Cortex of kidney (tissue), 1 donor: ENCODE measurements at places on chromosomes 2 and 18.

GRCh38 chr18:76710646-76711520, 111.5 kb upstream of the ZNF236 start:
- no peak for DNase-seq

- no peak for DNase-seq
Measured at GRCh38 chr18:6633310-6633709, 96.2 kb upstream of the ARHGAP28 start.

- DNase-seq: no peak
Measured at GRCh38 chr2:193695367-193695766, 1500.6 kb upstream of the TMEFF2 start.

DNA sequence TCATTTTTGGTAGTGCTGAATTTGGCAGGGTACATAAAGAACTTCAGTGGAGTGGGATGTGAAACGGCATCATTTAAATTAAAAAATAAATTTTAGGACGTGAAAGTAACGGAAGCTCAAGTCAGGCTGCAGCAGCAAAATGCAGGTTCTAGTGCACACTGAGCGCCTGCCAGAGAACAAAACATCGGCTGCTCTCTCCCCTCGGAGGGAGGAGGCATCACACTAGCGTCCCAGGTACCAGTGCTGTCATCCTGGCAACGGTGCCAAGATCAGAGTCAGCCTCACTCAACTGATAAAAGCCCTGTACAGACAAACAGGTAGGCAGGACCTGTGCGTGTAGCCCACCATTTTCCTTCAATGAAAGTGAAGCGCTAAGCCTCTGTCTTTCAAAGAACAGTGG, 261.5 kb downstream of the PTGR3 start:
- no peak for DNase-seq

DNA sequence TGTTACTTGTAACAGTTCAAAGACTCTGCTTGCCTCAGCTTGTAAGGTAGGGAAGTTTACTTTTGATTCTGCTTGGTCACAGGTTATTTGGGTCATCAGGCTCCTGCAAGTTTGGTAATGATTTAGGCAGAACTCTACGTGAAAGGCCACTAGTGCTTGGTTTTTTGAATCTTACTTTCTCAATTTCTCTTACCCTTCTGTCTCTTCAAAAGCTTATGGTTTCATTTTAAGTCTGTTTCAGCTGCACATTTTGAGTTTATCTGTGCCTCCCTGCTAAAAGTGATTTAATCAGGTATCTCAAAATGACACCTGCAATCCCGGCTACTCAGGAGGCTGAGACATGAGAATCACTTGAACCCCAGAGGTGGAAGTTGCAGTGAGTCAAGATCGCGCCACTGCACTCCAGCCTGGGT, 26.3 kb upstream of the MOCOS start:
- no peak for DNase-seq

DNA sequence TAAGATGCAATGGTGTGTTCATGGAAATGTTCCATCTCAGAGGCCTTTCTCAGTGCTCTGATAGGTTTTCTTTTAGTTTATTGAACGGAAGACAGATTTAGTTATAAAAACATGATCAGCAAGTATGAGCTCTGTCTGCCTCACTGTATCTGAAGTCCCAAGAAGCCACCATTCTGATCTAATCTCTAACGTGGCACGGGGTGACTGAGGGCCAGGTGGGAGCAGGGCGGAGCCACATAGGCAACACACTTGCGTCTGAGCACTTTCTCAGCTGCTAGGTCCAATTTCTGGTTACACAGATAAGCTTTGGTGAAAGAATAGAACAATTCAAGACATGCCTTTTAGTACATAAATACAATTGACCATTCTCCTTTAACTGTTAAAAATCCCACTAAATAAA, 60.4 kb downstream of the SNTG2 start:
- DNase-seq: no peak

- DNase-seq: no peak
Measured at GRCh38 chr2:228701506-228701905, 520.0 kb upstream of the SPHKAP start.

DNA sequence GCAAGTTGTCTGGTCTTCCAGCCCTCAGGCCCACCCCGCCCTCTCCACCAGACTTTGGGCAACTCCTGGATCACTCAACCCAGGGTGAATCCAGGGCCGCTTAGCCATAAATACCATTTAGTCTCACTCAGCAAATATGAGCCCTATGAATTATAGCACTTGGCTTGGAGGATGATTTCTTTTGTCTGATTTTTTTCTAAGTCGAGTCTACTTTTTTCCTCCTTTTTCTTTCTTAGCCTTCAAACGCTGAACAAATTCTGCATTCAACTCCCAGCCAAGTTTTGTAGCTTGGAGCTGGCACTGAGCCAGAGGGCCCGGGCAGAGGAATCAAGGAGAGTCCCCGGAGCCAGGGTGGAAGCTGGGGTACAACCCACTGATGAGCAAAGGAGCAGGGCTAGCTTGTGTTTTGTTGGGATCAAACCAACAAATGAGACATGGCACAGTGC, 48.7 kb downstream of the SERTAD2 start:
- no peak for DNase-seq

- no peak for DNase-seq
Measured at GRCh38 chr18:67805261-67805660, 288.7 kb upstream of the DSEL start.

DNA sequence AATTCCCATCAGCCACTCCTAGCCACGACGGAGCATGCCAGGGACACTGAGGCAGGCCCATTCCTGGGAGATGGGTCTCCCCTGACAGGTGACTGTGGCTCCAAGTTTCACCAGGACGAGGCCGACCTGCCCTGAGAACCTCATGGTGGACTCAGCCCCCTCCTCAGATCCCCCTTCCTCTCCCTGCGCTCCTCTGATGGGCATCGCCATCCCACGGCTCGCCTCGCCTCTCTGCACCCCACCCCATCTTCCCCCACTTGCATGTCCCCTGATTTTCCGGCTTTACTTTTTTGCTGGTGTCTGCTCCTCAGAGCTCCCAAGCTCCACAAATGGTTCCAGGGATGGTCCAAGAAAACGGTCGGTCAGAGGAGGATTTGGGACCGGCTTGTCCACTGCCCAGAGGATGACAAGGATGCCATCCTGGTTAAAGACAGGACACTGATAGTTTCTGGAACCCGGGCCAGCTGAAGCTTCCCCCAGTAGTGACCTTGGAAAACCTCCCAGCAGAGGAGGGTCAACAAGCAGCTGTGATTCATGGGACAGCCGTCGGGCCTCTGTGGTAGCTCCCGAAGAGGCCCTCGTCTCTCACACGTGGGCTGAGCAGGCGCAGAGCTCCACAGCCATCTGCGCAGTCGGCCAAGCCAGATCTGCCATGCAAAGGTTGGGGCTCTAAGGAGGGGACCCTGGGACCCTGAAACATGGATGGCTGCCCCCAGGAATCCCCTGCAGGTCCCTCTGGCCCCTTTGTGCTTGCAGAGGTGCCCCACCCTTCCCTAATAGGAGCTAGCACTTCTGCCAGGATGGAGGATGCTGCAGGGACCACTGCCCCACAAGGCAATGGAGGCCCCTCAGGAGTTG, 87.8 kb upstream of the SLC66A3 start:
- no peak for DNase-seq

- DNase-seq: no peak
Measured at GRCh38 chr2:196987298-196987648, 60.8 kb upstream of the PGAP1 start.

DNA sequence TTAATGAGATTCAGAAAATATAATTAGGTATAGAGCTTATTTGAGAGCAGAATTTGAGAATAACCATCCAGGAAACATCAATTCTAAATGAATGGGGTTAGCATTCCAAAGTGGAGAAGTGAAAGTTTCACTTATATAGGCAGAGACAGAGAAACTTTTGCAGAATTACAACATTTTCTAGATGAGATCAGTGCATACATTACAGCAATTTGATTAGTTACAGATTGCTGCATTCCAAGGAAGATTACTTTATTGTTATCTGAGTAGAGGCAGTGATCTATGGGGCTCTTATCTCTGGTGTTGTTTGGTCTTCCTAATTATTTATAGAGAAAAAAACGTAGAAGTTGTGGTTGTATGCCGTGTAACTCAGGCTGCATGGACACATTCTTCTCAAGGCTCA, 373.8 kb upstream of the SYT4 start:
- DNase-seq: no peak

DNA sequence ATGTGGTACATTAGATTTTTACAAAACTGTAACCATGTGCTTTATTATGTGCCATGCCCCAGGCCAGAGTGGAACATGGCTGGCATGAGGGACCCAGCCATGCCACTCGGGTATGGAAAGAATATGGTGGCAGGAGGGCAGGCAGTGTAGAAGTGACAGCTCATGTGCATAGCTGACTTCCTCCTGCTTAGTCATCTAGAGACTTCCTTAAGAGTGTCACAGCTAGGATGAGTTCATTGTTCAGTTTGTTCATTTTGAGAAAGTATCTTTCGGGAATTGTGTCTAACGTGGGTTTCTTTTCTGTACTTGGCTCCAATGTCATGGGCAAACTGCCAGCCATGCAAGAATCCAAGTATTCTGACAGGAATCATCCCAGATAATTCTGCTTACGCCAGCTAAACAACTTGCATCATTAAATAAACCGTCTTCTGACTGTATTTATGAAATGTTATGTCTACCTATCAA, 94.3 kb upstream of the ITGB6 start:
- DNase-seq: no peak

GRCh38 chr2:100820273-100820522, 259 bp downstream of the NPAS2 start:
- no peak for DNase-seq

DNA sequence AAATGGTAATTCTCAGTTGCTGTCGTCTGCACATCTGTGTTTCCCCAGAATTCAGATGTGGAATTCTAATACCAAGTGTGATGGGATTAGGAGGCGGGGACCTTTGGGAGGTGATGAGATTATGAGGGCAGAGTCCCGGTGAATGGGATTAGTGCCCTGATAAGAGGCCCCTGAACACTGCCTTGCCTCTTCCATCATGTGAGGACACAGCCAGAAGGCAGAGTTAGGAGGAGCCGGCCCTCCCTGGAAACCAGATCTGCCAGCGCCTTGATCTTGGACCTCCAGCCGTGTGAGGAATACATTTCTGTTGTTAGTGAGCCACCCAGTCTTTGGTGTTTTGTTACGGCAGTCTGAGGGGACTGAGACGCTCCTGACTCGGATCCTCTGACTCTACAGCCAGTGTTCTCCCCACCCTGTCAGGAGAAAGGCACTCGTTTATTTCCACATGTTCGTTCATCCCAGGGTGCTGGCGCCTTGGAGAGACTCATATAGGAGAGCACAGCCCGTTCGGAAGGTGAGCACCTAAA, 395.0 kb downstream of the ZNF516 start:
- no peak for DNase-seq

DNA sequence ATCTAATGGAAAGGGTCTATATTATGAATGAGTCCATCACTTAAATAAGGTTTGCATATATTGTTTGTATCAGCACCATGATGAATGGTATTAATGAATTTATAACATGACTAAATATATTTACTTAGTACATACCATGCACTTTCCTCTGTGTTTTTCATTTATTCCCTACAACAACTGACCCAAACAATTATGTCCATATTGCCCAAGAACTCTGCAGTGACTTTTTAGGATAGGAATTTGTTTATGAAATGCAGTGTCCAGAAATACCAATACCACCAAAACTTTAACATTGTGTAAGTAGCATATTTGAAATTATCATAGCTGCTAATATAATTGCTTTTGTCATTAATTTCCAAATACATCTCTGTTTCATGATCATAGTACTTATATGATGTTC, 119.7 kb downstream of the WDR7 start:
- DNase-seq: no peak

DNA sequence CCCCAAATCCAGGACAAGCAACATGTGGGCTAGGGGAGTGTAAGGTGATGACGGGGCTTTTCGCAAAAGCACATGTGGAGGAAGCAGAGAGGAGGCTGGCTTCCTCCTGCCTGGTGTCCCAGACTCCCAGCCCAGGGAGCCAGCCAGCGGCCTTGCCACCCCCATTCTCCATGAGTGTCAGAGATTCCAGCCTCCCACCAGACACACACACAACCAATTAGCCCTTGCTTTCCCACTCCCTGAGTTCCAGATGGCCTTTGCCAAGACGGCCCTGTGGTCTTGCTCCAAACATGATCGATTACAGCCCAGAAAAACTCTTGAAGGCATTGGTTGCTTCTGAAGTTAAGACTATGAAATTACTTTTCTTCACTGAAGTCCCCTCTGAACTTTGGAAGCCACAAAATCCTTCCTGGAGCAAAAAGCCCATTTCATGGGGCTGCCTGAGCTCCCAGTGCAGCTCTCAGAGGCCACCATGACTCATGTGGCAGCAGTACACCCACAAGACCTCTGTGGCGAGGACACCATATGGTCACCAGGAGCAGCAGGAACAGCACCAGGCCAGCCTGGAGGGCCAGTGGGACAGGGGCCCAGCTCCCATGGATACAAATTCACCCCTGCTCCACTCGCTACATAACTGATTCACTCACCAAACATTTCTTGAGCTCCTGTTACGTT, 69.1 kb upstream of the PID1 start:
- DNase-seq: no peak

DNA sequence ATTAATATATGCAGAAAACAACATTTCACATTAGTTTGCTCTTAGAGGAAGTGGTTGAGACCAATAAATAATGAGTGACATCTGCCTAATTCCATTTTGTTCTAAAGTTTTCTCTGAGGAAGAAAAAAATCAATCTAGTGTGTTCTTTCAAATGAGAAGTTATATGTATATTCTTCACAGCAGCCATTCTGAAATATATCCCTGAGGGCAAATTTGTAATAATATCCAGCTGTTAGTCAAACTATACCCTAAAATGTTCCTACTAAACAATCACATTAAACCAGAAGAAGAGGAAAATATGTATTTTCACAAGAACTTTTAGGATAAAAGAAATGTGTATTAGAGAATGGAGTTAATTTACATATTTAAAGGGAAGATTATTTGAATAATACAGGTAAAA, 375.1 kb upstream of the CDH19 start:
- no peak for DNase-seq

GRCh38 chr2:212863185-212863588, 288.2 kb downstream of the IKZF2 start:
- DNase-seq: no peak

DNA sequence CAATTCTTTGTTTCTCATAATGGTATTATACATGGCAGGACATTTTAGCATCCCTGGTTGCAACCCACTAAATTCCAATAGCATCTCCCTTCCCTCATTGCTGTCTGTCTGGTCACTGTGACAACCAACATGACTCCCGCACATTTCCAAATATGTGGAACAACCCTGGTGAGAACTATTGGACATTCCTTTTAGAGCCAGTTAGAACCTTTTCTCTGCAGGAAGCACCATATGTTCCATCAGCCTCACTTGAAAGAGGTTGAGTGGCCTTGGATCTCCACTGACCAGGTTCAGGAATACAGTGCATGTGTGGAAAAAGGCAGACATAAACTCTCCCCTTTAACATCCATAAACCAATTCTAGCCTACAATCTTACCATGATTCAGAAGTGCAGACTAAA, 25.9 kb upstream of the GLS start:
- DNase-seq: no peak
